Effector CD8-positive, alpha-beta T cell (primary cell): ENCODE measurements at places on chromosomes 12 and 14.

DNA sequence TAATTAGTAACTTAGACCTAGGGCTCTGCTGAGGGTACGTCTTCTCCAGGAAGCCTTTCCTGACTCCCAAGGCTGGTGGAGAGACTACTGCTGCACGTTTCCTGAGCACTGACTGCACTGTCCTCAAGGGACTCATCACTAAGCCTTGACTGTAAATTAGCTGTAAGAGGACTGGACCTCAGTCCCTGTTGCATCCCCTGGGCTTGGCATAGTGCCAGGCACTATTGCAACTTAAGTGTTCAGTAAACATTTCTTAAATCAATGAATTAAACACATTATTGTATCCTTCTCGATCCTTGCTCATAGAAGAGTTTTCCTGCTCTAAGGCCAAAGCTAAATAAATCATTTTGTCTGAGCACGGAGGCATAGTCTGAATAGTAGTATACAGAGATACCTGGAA is 31.9 kb upstream of the IFNG-AS1 start:
- DNase-seq: no peak

GRCh38 chr12:123167329-123167728 is 16.4 kb upstream of the PITPNM2 start:
- DNase-seq: no peak

GRCh38 chr12:126953365-126953889 is 1313.5 kb upstream of the TMEM132C start:
- DNase-seq: no peak

DNA sequence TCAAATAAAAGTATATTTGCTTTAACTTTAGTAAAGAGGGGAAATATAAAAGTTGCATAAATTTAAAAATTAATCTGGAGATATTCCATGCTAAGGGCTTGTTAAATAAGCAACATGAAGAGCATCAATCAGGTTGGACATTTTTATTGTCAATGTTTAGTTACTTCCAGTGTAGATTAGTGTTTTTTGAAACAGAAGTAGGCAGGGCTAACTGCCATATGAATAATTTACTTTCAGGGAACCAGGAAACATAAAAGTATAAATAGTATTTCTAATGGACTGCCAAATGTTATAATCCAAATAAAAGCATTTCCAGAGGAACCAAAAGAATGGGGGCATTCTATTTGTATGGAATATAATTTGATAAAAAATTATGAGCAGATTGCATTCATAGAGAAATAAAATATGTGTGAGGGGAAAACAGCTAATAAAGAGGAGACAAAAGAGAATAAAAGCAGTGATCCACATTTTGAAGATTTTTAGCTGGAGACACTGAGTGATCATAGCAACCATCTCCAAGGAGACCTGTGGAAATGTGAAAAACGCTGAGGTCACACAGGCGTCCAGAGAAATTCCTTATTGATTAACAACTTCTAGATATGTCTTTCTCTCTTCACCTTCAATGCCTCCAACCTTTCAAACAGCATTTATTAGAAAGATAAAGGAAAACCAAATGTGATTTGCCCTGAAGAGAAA is 70.8 kb downstream of the SRGAP1 start:
- no peak for DNase-seq

- DNase-seq: no peak
These were observed 1.0 kb downstream of the APOF start for GRCh38 chr12:56361487-56362129.

DNA sequence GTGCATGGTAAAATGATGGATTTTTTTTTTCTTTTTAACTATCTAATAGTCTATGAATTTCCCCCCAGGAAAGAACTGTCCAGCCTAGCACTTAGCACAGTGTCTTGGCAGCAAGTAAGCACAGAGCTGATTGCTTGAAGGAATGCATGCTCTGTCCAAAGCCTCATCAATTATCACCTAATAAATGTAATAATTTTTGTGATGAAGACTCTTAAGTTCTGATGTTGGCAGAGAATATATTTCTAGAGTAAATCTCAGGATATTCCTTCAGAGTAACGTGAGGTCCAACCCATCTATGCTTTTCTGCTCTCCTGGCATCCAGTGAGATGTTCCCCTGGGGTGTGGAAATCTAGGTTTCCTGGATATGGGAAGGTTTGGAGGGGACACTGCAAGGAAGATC is 152.4 kb downstream of the TMX1 start:
- DNase-seq: no peak

DNA sequence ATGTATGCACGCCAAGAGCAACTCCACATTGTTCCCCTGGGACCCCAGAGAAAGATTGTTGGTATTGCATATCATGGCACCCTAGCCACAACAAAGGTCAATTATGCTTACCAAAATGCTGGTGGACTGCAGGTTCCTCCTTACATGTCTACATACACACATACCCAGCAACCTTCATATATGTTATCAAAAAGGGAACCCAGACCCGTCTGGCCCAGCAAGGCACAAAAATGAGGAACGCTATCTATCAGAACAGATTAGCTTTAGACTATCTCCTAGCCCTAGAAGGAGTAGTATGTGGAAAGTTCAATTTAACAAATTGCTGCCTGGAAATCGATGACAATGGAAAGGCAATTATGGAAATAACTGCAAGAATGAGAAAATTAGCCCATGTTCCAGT is 61.5 kb downstream of the DHRS2 start:
- no peak for DNase-seq

DNA sequence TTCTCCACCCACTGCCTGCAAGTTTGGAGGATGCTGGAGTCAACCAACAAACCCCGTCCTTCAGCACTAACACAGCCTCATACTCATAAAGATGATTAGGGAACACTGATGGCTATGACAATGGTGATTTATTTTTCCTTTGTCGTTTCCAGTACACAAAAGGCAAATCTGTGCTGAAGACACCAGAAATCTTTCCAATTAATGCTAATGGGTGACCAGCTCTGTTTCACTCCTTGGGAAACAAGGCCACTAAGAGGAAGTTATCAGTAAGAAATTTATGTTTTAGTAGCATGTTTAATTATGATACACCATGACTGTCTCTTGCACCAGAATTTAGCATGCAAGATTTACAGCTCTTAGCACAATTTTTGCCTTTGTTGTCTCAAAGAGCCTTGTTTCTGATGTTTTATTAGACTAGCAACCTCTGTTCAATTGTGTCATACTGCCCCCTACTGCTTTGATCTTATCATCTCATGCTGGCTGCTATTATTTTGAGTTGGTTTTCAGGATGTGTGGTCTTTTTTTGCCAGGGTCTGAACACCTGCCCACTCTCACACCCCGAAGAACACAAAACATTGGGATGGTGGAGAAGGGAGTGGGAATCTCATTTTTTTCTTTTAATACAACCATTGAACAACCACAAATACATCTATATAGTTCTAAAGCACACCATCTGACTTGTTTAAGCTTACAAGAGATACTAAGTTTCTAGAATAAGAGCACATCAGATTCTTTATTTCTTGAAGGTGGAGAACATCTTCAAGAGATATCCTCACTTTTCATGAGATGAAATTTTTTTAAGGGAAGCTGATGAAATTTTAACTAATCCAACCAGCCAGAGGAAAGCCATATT is 160.9 kb downstream of the SPTSSA start:
- DNase-seq: no peak

DNA sequence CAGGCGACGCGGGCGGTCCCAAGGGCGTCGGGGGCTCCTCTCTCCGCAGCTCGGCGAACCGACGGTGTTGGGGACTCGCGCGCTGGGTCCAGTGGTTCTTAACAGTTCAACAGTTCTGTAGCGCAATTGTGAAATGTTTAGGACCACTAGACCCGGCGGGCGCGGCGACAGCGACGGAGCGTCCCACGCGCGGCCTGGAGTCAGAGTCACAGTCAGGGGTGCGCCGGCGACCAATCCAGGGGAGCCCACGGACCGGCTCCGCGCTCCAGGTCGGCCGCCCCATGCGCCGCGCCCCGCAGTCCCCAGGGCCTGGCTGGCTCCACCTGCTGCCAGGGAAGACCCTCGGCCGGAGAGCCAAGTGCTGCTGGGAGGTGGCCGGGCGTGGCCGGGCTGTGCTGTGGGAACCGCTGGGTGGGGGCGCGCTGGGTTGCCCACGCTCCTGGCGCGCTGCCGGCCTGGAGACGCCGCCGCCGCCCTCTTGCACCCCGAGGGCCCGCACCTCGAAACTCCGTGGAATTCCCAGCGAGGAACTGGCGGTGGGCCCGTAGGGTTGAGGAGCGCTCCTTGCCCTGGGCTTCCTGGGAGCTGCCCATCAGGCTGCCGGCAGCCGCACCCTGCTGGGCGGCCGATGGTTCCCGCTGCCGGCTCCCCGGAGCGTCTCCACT is 20.9 kb upstream of the KIF26A start:
- DNase-seq: no peak

- DNase-seq: no peak
These were observed 30.8 kb upstream of the RESF1 start for GRCh38 chr12:31928246-31929026.

DNA sequence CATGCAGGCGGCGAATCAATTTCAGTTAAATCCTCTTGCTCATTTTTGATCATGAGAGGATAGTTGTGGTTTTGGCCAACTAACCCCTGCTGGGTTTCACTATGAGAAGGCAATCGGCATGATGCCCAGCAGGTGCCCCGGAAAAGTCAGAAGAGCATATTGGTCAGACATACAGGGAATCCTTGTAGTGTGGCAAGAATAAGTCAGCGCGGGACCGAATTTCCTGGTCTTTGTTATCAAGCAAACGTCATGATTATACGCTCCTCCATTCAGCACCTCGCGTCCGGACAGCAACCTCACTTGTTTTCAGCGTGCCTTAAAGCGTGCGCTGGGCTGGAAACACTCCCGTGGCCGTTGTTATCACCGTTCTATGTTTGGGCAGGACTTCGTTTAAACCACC is 1.8 kb downstream of the TBC1D30 start:
- no peak for DNase-seq

GRCh38 chr12:3920351-3921150 is 47.4 kb upstream of the PARP11 start:
- no peak for DNase-seq

DNA sequence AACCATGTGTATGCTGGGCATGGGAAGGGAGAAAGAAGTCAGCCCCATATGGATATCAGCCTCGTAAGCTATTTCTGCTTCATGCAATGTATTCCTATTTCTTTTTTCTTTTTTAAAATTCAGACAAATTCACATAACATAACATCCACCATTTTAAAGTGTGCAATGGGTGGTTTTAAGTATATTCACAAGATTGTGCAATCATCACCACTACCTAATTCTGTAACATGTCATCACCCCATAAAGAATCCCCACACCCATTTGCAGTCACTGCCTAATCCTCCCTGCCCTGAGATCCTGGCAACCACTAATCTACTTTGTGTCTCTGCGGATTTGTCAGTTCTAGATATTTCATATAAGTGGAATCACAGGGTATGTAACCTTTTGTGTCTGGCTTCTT is 9.5 kb downstream of the POMT2 start:
- no peak for DNase-seq

- no peak for DNase-seq
These were observed 121.5 kb downstream of the CAPZA3 start for GRCh38 chr12:18859400-18859799.

DNA sequence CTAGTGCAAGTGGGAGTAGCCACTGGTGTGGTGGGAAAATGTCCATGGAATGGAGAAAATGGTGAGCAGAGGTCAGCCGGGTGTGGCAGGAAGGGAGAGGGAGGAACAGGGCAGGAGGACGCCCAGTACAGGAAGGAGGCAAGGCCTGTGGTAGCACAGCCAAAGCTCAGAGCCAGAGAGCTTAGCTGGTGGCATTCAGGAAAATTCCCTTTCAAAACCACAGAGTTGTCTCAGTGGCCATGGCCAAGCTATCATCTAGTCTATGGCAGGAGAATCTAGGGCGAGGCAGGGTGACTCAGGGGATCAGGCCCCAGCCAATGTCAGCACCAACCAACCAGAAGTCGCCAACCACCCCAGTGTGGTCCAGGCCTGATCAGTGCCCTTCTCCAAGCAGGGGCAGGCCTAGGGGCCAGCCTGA is 67.7 kb upstream of the DDX11 start:
- no peak for DNase-seq

DNA sequence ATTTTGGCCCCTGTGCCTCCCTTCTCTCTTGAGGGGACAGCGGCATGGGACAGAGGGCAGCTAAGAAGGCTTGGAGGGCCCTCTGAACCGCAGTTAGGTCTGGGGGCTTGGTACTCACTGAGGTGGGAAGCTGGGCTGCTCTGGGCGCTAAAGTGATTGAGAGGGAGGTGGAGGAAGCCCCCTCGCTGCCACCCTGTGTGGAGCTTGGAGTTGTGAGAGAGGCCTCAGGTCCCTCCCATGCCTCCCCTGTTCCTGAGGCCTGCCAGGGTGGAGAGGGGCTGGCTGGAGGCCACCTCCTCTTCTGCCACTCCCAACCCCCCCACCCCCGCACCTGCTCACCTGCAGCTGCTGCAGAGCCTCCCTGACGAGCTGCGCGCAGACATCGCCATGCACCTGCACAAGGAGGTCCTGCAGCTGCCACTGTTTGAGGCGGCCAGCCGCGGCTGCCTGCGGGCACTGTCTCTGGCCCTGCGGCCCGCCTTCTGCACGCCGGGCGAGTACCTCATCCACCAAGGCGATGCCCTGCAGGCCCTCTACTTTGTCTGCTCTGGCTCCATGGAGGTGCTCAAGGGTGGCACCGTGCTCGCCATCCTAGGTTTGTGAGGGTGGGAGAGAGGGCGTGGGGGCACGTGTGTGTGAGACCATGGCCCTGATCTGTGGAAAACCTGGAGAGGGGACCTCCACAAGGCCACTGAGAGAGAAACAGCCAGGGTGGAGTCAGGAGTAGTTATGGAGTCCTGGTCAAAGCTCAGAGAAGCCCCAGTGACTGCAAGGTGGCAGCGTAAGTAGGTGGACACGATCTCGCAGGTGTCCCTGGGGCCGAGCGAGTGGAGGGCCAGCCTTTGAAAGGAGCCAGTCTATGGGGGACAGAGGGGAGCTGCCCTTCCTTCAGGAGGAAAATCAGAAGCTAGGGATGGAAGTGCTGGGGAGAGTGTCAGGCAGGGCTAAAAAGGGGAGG is 11.2 kb downstream of the KCNH3 start:
- no peak for DNase-seq

DNA sequence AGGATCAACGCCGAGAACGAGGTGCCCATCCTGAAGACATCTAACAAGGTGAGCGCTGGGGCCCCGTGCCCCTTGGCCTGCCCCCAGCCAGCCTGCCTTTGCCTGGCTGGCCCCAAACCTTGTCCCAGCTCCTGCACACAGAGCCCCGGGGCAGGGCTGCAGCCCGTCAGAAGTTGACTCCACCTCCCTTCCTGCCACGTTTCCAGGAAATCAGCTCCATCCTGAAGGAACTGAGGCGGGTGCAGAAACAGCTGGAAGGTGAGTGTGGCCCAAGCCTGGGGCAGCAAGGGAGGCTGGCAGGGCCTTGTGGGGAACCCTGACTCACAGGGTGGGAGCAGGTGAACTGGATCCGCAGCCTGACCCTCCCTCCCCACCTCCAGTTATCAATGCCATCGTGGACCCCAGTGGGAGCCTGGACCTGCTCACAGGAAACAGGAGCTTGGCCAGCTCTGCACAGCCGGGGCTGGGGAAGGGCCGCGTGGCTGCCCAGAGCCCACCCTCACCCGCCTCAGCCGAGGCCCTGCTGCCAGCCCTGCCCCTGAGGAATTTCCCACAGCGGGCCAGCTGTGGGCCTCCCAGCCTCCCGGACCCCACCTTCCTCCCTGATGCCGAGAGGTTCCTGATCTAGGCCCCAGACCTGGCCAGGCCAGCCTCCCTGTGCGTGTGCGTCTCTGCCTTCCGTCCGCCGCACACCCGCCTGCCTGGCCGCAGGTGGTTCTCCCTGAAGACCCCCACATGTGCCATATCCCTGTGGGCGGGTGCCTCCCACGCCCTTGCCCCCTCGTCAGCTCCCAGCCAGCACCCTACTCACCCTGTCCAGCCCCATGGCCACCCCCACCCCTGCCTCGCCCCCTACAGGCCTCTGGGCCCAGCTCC is 29.5 kb downstream of the CEP170B start:
- no peak for DNase-seq
